ENCODE measurements at places on chromosomes 7 and 10.

GRCh38 chr7:114372619-114373018 is 42.0 kb upstream of the FOXP2 start:
- no peak for DNase-seq

DNA sequence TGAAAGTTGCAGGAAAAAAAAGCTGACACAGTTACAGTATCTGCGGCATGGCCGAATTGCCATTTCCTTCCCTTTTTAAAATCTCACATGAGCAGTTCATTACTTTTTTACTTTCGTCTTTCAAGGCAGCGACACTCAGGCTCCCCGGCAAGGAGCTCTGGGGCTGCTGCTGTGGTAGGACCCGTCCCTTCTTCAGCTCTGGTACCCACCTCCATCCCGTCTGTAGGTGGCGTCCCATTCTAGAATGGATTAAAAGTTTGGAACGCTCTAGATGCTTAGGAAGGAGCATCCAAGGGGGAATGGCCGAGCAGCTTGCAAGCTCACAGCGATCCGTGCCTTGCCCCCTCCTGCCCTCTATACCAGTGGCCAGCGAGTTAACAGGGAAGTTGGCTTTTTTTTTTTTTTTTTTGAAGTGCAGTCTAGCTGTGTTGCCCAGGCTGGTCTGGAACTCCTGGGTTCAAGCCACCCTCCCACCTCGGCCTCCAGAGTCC is 22.8 kb upstream of the TTYH3 start:
- DNase-seq: peak; percentile 46

GRCh38 chr10:22433875-22434274 is 88.6 kb downstream of the SPAG6 start:
- DNase-seq: no peak

- no peak for DNase-seq
Observed at GRCh38 chr7:823649-824048, 8.6 kb upstream of the SUN1 start.

DNA sequence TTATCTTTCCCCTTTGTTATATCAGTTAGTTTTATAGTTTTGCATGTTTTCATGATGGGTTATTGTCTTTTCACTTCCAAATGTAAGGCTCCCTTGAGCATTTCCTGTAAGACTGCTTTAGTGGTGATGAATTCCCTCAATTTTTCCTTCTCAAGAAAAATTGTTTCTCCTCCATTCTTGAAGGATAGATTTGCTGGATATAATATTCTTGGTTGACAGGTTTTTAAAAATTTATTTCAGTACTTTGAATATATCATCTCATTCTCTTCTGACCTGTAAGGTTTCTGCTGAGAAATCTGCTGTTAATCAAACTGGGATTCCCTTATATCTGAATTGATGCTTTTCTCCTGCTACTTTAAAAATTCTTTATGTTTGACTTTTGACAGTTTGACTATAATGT is 33.3 kb downstream of the SCART1 start:
- no peak for DNase-seq

DNA sequence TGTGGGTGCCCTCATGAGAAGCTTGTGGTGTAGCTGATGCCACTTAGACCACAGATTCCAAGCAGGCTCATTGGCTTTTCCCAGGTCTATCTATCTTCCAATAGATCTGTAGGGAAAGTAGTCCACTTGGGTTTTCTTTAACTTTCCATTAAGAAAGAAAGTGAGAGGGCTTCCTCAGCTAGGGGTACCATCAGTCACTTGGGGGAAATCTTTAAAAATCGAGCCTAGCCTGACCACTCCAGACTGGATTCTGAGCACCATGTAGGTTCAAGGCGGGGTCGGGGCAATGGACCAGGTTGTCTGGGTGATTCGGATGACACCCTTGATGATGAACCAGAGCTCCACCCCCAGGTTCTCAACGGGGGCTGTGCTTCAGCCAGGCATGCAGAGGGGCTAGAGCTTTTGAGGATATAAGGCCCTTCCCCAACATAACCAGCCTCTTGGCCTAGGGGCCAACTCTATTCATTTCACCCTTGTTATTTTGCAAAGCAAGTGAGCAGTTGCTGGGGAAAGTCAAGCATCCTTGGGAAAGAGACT is 27.0 kb downstream of the ITPRIP start:
- DNase-seq: no peak

GRCh38 chr10:13587391-13587790 is 626 bp downstream of the PRPF18 start:
- no peak for DNase-seq

GRCh38 chr10:122462533-122463465 is 1.4 kb downstream of the HTRA1 start:
- no peak for DNase-seq

GRCh38 chr7:21338728-21339164 is 89.1 kb upstream of the SP4 start:
- DNase-seq: no peak

DNA sequence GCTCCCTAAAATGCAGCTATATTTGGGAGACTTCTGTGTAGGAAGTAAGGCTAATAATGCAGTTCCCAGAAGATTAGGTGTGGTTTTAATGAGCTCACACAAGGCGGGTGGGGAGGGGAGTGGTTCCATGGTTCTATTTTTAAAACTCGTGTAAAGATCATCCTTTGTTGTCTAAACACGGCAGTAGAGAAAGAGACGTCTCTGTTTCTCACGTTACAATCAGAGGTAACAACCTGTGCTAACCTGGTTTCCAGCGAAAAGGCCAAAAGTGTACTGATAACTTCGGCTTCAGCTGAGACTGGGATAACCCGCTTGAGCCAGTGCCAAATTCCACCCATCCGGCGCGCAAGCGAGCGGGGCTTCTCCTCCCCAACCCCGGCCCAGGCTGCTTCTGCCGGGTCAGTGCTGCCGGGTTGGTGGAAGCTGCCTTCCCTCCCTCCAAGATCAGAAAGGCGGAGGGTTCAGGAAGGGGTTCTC is 2.5 kb upstream of the MAP3K8 start:
- no peak for DNase-seq

DNA sequence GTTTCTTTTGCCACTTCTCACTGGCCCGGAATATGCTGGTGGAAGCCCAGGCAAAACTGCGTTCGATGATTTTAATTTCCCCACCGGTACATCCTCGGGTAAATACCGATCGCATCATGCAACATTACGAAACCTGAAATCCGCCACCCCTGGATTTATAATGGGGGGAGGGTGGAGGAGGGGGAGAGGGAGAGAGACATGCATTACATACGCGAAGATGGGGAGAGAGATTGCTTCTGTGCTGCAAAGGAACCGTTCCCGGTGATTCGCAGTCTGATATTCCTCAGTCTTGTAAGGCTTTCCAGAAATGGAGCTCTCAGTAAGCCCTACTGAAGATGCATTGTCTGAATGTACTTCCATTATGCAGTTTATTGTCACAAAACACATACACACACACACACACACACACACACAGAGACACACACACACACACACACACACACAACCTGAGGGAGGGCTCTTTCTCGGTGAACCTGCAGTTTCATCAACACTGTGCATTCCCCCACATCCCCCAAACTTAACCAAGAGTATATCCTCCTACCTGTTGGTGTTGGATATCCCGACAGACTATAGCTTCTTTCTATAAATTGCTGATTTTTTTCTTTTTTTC is 741 bp downstream of the GPR85 start:
- no peak for DNase-seq

GRCh38 chr7:46076527-46076926 is 155.5 kb upstream of the IGFBP3 start:
- DNase-seq: no peak

DNA sequence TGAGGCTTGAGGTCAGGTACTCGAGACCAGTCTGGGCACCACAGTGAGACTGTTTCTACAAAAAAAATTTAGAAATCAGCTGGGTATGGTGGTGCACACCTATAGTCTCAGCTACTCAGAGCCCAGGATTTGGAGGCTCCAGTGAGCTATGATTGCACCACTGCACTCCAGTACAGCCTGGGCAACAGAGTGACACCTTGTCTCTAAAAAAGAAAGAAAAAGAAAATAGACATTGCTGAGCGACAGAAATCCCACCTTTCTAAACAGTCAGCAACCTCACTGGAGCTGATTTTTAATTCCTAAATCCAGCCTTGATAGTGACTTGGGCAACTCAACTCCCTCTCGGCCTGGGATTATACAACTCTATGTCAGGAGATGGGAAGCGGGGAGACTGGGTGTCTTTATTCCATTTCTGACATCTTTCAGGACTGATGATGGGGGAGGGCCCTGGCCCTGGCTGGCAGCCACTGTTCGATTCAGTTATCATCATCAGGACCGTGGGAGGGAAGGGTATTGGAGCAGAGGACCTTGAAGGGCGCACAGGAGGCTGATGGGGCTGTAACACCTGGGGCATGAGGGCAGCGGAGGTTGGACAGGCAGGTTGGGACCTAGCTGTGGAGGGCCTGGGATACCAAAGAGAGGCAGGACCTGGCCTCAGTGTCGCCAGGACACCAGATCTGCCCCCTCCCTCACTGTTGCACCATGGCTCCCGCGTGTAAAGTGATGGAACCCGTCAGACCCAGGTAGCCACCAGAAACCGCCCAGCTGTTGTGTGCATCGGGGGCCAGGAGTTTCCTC is 14.7 kb downstream of the HSPB1 start:
- no peak for DNase-seq

DNA sequence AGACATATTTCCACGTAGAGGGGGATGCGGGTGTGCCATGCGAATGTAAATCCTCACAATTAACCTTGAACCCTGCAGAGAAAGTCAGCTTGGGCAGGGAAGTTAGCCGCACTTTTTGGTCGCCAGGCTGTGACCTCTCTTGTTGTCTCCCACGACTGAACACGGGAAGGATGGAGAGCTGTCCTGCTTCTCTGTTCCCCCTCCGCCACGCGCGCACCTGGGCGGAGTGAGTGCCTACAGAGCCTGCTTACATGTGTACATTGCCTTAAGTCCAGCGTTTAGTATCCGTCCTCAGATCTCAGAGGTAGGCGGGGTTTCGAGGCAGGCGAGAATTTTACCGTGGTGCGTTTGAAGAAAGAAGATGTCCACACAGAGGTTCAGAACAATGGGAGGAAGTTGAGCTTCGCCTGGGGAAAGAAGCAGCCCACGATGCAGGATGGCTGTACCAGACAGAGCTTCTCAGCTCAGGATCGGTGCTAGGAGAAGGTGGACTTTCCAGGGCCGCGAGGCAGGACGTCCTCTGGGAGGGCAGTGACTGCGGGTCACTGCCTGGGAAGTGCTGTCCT is 482 bp upstream of the ERCC6 start:
- peak; percentile 15 for DNase-seq

GRCh38 chr7:76377186-76377918 is 18.6 kb upstream of the YWHAG start:
- DNase-seq: no peak

DNA sequence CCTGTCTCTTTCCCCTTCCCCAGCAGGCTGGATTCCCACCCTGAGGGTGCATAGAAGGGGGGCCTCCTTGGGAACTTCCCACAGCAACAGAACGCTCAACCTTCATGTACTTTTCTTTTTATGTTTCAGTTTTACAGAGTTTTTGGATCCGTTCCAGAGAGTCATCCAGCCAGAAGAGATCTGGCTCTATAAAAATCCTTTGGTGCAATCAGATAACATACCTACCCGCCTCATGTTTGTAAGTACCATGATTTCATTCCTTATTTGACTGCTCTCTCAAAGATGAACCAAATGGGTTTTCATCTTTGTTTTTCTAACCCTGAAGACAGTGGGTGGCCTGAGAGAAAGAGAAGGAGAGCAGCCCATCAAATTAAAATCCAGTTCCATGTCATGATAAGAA is 46.7 kb downstream of the PLPP4 start:
- no peak for DNase-seq

DNA sequence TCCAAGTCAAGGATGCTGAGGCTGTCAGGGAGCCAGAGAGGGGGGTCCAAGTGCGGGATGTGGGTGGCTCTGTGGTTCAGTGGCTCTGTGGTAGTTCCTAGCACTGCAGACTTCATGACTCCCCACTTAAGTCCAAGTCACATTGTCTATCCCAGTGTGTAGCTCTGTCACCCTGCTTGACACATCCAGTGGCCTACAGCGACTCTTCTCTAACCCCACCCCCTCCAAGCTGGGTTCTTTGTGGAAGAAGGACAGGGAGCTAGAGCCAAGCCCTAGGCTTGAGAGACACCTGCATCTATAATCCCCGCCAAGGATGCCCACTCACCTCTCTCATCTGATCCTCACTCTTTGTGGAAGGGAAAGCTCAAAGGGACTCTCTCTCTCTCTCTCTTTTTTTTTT is 57.6 kb downstream of the ADCYAP1R1 start:
- DNase-seq: no peak

DNA sequence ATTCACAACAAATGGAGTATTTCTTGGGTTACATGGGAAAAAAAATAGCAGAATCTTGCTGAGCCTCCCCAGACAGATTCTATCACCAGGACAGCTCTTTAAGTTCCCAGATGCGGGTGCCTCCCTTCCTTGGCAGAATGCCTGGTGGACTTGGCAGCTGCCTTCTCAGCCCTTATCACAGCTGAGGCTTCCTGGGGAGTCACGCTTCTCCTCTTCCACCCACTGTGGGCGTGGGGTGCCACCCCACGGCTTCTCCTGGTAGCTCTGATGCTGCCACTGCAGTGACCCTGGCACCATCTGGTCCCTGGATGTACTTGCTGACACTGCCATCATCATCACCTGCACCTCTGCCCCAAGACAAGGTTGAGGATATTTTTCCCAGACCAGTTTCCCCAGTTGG is 16.2 kb upstream of the NME8 start:
- no peak for DNase-seq

DNA sequence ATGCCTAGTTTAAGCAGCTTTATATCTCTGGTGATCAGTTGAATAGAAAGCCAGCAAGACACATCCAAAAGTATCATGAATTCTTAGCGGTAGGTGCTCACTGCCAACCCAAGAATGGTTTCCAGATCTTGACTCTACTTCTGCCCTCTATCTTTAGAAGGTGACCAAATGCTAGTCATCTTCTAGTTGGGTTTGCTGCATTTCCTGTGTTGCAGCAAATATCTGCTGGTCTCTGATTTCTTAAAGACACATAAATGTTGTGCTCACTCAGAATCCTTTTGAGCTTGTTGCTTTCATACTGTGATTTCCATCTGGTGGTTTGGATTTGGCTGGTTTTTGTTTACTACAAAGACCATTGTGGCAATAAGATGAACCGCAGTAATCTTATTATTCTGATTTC is 2.2 kb downstream of the CDC123 start:
- no peak for DNase-seq

DNA sequence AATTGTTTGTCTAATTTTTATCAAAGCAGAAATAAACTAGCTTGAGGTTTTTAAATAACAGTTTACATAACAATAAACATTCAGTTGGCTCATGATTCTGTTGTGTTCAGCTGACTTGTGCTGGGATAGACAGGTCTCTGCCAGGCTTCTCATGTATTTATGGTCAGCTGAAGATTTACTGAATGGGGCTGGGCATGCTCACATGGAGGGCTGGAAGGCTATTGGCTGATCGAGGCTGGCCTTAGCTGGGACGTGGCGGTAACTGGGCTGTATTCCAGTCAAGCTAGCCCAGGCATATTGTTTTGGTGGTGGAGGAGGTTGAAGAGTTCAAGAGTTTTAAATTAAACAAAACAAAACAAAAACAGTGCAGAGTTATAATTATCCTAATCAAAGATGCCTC is 251.0 kb upstream of the MTPN start:
- DNase-seq: no peak

- no peak for DNase-seq
Observed at GRCh38 chr10:31927565-31927883, 1.1 kb downstream of the ARHGAP12 start.
